ENCODE measurements at places on chromosomes 1 and 21.

GRCh38 chr1:197850042-197850441 is 52.4 kb upstream of the C1orf53 start:
- no peak for DNase-seq

GRCh38 chr1:212680680-212681389 is 18.8 kb downstream of the BATF3 start:
- no peak for DNase-seq

DNA sequence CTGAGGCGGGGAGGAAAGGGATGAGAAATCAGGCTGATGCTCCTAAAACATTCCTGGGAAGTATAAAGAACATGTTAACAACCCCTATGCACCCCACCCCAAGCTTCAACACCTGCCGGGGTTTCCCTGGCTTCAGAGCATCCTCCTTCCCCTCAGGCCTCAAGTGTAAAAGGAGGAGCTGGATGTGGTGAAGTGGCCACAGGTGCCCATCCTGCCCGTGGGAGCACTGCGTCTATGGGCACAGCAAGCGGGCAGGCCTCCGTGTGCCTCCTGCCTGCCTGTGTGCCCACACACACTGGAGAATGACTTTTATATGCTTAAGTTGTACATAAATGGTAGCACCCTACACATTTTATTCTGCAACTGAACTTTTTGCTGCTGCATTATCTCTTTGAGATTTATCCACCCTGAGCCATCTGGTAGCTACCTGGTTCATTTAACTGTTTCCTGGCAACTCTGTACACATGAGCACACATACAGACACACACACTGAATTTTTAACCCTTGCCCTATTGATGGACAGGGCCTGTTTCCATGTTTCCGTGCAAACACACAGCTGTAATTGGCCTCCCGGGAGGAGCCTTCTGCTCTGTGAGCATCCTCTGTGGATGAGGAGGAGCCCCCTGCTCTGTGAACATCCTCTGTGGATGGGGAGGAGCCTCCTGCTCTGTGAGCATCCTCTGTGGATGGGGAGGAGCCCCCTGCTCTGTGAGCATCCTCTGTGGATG is 13.4 kb upstream of the FTCD start:
- DNase-seq = no peak

GRCh38 chr1:247551721-247552120 is 2.8 kb downstream of the GCSAML start:
- no peak for DNase-seq

GRCh38 chr1:155085504-155086127 is 7.0 kb downstream of the EFNA3 start:
- peak; percentile 51 for DNase-seq

DNA sequence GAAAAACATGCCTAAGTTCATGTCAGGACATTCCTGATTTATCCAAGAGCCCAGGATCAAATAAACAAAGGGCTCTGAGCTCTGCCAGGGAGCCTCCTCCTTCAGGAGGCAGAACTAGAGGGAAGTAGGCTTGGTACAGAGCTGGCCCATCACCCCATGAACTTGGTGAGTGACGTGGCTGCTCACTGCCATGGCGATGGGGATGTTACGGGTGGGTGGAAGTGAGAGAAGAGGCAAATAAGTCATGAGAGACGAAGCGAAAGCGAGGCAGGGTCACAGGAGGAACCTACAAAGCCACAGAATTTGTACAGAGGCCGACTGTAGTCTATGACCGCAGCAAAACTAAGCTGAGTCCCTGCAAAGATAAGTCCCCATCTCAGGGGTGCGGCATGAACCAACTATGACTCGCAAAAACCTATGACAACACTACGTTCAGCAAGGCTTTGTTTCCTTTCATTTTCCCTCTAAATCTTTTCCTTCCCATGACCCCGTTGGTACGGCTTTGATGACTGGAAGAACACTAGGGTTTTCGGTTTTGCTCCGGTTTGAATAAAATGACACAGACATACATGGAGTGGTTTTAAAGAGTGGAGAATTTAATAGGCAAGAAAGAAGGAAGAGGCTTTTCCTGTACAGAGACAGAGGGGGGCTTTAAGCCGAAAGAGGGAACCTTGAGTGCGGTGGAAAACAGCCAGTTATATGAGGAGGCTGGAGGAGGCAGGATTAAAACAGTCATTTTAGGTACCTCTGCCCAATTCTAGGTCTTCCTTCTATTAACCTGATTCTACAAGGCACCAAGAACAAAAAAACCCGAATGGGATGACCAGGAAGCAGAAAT is 74.1 kb downstream of the CD46 start:
- peak; percentile 51 for DNase-seq

GRCh38 chr1:154288661-154289060 is 16.2 kb downstream of the HAX1 start:
- DNase-seq = no peak

DNA sequence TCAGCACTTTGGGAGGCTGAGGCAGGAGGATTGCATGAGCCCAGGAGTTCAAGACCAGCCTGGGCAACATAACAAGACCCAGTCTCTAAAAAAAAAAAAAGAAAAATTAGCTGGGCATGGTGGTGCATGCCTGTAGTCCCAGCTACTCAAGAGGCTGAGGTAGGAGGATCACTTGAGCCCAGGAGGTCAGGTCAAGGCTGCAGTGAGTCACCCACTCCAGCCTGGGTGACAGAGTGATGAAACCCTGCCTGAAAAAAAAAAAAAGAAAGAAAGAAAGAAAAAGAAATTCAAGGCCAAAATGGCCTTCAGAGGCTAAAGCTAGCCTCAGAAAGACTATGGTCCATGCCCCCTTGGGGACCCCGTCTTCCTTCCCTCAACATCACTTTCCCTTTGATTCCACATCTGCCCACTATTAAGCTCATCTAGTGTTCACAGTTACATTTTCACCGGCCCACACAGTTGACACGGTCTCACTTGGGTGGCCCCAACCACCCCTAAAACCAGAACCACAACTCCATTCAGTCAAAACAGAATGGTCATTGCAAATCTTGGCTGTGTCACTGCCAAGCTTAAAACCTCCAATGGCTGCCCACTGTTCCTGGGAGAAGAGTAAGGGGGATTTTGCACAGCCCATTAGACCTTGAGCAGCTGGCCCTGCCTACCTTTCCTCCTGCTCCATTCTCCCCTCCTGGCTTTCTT is 2.1 kb upstream of the CAPN8 start:
- DNase-seq = no peak

GRCh38 chr1:9211291-9211811 is 23.2 kb upstream of the H6PD start:
- DNase-seq = no peak

- DNase-seq = no peak
Measured at GRCh38 chr1:156709757-156710489, 4.5 kb upstream of the CRABP2 start.

GRCh38 chr1:162881590-162881989 is 20.6 kb upstream of the CCDC190 start:
- DNase-seq = no peak

DNA sequence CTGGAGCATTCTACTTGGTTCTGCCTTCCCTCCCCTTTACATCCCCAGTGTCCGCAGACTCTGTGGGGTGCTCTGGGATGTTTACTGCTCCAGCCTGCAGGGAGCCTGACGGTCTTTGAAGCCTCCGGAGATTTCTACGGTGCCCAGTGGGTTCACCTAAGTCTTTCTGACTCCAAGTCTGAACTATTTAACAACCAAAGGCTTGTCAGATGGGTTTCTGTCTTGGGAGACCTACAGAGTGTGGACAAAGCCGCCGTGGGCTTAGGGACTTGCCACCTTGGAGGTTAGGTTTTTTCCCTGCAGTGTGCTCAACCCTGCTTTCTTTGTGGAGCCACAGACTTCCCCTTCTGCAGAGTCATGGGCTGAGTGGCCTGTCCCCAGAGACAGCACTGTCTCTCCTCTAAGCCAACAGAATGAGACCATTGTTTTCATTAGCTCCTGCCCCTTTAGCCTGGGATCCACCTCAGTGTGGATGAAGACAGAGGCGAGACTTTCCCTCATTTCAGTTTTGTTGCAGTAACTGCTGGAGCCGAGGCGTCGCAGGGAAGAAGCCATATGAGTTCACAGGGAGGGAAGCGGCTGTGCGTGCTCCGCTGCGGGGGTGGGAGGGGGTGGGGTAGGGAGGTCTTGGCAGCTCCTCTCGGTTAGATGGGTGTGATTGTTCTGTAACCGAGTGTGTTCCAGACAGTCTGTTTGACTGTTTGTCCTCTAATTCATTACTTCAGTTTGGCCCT is 120.7 kb downstream of the CNIH3 start:
- DNase-seq = no peak

DNA sequence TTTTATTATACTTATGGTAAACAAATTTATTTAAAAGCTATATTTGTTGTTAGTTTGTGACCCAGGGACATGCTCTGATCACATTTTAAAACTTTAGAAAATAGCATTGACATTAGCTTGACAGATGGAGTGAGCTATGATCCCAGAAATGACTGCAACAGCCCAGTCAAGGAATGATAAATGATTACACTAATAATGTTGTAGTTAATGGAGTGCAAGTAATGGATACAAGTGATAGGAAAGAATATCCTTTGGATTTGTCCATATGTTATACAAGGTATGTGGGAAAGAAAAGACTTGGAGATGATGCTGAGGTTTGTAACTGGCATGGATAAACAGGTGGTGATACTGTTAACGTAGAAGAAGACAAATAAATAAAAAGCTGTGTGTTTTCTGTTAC is 1908.7 kb downstream of the MRPL39 start:
- no peak for DNase-seq

GRCh38 chr1:21680918-21681317 is 11.8 kb upstream of the RAP1GAP start:
- DNase-seq = no peak

DNA sequence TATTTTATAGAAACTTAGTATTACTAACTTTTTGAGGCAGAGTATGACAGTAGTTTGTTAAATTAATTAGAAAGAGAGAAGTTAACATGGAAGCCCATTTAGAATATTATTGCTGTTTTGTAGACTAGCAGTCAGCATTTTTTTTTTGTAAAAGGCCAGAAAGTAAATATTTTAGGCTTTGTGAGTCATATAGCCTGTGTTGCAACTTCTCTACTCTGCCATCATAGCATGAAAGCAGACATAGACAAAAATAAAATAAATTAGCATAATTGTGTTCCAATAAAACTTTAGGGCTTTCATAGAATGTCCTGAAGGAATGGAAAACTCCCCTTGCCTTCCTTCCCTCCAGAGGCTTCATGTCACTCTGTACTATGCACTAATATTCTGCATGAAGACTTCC is 12.3 kb upstream of the RGS4 start:
- DNase-seq = no peak

DNA sequence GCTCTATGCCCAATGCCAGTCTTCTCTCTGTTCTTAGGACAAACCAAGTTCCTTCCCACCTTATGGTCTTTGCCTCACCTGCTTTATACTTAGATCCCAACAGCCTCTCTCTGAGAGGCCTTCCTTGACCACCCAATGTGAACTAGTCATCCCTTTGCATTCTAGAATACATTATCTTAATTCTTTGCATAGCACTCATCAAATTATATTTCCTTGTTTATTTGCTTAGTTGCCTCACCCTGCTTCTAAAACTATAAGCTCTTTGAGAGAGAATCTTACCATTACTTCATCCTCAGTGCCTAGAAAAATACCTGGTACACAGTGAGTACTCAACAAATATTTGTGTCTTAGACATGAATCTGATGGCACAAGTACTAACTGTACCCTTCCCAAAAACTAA is 8.0 kb downstream of the PIGP start:
- DNase-seq = no peak

- DNase-seq = no peak
Measured at GRCh38 chr1:115118086-115118485, 28.8 kb upstream of the TSPAN2 start.

DNA sequence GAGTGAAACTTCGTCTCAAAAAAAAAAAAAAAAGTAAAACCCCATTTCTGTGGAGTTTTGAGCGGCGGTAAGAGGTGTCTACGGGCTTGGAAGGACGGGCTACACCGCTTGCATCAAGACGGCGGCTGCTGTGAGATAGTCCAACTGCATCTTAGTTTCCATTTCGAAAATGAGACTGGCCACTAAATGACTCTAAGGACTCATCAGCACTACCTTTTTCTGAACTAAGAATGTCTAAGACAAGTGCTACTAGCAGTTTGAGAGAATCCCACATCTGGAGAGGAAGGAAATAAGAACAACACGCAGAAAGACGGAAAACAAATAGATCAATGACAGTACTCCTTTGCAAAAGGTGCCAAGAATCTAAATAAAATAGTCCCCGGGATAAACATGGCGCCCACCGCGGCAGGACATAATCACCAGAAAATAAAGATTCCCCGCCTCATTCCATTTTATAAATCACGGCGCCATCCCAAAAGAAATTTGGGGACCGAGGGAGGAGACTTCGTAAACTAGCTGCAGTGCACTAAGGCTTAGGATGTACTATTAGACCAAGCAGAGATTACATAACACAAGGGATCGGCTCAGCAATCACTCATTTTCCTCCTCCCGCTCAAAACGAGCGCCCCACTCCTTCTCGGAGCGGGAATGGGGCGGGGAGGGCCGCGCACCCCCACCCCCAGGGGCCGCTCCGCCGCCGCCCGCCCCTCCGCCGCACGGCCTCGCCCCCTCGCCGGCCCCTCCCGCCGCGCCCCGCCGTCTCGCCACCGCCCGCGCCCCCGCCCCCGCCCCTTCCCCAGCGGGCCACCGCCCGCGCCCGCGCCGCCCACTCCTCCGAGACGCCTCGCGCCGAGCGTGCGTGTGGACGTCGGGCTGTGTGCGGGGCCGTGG is 1.1 kb downstream of the POGZ start:
- no peak for DNase-seq

DNA sequence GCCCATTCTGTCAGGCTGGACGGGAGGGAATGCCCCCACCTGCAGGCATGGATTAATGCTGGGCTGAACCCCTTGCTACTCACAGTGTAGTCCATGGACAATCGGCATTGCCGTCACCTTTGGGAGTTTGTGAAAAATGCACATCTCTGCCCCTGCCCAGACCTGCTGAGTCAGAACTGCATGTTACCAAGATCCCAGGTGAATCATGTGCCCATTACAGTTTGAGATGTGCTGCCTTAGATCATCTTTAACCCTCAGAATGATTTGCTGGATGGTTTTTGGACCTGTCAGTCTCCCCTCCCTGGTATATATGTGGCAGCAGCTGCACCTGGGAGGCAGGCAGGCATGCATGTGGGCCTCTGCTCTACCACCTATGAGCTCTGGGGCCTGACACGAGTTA is 15.0 kb downstream of the HTR6 start:
- DNase-seq = no peak

DNA sequence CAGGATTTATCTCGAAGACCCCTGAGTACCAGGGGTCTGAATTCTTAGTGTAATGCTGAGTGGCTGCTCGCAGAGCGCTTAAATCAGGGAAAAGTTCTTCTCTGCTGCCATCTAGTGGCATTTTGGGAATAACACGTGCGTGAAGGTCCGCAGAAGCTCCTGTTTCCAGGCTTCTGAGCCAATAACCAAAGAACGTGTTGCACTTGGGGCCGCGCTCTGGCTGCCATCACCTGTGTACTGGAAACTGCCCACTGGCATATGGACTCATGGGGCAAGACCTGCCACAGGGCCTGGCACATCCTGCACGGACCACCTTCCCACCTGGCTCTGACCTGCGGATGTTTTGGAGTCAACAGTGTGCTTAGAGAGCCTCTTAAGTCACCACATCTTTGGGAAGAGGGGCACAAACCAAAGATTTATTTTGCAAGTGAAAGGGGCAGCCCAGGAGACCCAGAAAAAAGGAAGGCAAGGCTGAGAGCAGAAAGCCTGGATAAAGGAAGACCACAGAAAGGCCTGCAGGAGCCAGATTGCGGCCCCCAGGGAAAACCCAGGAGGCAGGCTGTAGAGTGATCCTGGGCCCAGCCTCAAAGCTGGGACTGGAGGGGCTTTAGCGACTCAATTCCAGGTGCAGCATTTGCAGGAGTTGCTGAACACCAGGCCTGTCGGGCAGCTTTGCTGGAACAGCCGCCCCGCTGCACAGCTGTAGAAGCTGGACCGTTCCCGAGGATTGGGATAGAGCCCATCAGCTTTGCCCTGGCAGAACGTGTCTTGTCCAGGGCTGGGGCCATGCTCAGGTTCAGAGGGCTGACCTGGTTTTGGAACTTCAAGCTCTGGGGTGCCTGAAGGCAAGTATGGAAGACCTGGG is 13.0 kb downstream of the CHIT1 start:
- no peak for DNase-seq
